ENCODE measurements at places on chromosomes 13 and 19.

GRCh38 chr13:112013665-112014064, 53.3 kb upstream of the SOX1 start:
- DNase-seq, result no peak

DNA sequence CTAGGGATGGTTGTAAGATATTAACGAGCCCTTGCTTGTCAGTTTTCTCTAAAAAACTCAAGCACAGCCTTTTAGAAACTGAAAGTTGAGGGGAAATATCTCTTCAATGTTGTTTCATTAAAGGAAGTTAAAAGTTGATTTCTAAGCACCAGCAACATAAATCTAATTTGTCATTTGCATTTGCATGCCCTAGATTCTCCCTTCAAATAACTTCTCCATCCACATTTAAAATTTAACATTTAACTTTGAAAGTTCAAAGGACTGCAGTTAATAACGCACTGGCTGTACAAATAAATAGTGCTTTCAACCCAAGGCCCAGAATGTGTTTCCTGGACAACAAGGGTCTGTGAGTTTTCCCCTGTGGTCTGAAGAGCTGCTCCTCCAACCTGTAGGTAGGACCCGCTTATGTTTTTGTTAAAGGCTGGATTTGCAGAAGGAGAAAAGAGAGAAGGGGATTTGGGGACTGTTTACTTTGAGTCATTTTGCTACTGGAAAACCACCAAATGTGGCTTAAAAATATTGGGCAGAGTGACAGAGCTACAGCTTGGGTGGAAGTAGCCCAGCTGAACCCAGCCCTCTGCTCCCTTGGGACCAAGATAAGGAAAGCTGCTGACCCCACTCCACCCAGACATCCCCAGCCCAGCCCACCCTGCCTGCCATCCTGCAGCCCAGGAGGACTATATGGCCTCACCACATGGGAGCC, 39.8 kb downstream of the TNFRSF19 start:
- DNase-seq, result no peak

DNA sequence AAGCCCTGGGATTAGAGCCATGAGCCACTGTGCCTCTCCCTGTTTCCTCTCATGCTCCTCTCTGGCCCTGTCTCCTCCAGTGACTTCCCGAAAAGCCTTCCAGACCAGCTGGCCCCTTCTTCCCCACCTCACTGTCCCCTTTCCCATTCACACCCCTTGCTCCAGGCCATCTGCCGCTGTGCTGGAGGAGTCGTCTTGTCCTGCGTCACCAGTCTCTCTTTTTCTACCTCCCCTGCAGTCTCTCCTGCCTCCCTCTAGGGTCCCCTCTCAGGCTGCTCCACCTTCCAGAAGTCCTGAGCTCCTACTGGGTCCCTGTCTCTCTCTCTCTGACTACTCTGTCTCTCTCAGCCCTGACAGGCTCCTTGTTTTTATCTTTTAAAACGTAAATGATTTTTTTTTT, 5.3 kb upstream of the FFAR1 start:
- DNase-seq, result no peak

DNA sequence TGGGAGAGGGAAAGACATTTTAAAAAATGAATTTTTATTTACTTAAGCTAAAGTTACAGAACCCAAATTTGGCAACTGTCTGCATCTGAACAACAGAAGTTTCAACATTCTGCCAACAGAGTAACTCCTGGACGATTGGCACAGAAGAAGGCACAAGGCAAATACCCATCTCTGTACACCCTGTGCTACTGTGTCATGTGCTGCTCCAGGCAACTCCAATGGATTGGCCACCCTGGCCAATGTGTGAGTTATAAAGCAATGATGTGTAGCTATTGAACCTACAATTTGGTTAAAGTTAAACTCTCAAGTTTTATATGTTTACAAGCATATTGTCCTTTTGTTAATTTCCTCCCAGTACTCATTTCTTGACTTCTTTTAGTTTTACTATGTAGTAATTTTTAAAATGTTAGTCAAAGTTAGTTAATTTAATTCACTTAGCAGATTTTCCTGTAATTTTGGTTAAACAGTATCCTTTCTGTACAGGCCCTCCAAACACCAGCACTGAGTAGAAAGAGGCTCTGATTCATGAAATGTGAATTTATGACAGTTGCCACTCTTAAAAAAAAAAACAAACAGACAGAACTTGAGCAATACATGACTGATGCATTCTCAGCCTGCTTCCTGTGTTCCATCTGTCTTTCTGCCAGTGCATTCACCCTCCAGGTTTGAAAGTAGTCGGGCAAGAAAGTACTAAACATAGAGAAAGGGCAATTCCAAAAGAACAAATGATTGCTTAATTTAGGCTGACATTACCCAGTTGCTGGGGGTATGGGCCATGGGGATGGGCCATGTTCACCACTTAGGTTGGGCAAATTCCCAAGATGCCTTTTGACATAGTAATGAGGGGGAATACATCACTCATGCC, 5.9 kb downstream of the STARD13 start:
- DNase-seq, result no peak

- DNase-seq, result no peak
These were observed 15.9 kb downstream of the DYRK1B start for GRCh38 chr19:39817888-39818561.

DNA sequence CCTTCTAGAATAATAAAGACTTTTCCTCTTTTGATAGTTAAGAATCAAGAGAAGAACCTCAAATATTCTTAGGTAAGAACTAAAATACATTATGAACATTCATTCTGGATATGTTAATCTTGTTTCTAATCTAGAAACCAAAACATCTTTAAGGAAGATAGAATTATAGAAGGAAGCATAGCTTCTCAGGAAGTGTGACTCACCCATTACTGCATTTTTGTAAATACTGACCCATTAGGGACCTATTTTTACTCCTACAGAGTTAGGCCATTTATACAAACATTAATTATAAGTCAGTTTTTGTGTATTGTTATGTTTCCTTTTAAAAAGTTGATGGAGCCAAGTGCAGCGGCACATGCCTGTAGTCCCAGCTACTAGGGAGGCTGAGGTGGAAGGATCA, 147.1 kb downstream of the NUFIP1 start:
- DNase-seq, result no peak

GRCh38 chr13:111847964-111848363, 219.0 kb upstream of the SOX1 start:
- DNase-seq, result no peak

Data from activated T-cell treated with anti-CD3 and anti-CD28 coated beads for 1 hour (primary cell).